ENCODE measurements at places on chromosomes 13 and 19.

DNA sequence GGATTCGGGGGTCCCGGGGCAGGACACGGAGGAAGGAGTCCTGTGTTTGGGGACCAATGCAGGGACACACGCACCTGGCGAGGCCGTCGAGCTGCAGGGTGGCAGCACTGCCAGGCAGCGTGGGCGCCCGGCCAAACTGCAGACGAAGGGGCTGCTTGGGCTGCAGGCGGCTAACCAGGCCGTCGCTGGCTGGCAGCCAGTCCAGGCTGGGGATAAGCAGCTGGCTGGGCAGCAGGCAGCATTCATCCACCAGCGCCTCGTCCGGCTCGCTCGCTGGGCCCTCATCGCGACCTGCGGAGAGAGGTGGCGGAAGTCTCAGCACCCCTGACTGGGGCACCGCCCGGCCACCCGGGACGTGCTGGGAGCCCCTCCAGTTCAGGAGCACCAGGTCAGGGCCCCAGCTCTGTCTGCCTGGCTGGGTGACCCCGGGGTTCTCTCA is 11.5 kb downstream of the CFD start:
- no peak for DNase-seq

GRCh38 chr13:99693852-99694611 is 192.8 kb downstream of the TM9SF2 start:
- no peak for DNase-seq

GRCh38 chr19:58325311-58326022 is 1.3 kb upstream of the ZSCAN22 start:
- no peak for DNase-seq

GRCh38 chr13:78827471-78827870 is 168.5 kb upstream of the OBI1 start:
- no peak for DNase-seq

- no peak for DNase-seq
Observed at GRCh38 chr19:2478278-2478755, 2.4 kb downstream of the GADD45B start.

- no peak for DNase-seq
Observed at GRCh38 chr19:48442116-48443035, 3.4 kb upstream of the GRWD1 start.

GRCh38 chr13:30932481-30933353 is at the start of gene TEX26:
Gene TEX26, plus strand, starts transcription at chr13:30932656. Its CDS starts 60 bp downstream, at chr13:30932716.
- no peak for DNase-seq

GRCh38 chr19:17944301-17944700 is 11.5 kb downstream of the CCDC124 start:
- no peak for DNase-seq

- DNase-seq: no peak
Observed at GRCh38 chr13:46321494-46322225, 65.4 kb downstream of the RUBCNL start.

GRCh38 chr19:35309481-35310279 is 17.7 kb downstream of the MAG start:
- no peak for DNase-seq

GRCh38 chr13:48411841-48412531 is 927 bp downstream of the LPAR6 start:
- no peak for DNase-seq

DNA sequence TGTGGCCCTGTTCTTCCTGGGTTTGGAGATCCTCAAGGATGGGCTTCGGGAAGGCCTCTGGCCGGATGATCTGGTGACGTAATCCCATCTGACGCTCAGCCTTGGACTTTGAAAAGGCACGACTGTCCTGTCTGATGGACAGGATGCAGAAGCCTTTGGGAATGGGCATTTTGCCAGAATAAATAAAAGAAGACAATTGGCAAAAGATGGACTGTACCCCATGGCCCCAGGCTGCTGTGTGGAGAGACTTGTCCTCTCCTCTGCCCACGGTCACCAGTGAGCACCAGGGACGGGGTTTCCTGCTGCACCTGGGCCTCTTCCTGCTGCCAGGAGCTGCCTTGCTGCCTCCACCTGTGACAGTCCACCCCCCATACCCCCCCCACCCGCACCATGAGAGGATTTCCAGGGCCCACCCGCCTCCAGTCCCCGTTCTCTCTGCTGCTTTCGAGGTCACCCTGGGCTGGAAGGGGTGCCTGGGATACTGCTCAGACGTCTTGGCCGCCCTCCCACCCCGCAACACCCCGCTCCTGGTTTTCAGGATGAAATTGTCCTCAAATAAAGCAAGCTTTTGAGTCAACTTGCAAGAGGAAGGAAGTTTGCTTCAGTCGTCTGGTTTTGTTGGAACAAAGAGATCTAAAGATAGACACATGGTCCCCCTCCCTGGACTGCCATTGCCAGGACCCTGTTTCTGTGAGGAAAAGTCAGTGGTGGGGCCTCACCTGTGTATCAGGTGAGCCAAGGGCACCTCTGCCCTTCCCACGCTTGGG is 40.9 kb downstream of the MCF2L start:
- no peak for DNase-seq

DNA sequence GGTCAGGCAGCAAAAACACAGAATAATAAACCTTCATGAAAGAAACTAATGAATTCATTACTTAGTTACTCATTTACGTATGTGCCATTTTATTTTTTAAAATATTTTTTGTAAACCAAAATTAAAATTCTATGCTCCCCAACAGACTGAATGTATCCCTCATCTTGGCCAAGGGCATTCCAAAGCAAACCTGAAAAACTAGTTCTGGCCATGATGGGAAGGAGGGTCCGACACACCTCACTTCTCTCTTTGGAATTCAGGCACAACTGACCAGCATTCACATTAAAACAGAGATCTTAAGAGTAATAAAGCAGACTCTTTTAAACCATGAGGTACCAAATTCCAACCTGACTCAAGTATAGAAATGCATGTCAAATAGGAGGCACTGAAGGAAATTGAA is 1576.9 kb upstream of the SPRY2 start:
- DNase-seq: no peak

GRCh38 chr13:109868578-109869311 is 82.4 kb upstream of the IRS2 start:
- DNase-seq: no peak

DNA sequence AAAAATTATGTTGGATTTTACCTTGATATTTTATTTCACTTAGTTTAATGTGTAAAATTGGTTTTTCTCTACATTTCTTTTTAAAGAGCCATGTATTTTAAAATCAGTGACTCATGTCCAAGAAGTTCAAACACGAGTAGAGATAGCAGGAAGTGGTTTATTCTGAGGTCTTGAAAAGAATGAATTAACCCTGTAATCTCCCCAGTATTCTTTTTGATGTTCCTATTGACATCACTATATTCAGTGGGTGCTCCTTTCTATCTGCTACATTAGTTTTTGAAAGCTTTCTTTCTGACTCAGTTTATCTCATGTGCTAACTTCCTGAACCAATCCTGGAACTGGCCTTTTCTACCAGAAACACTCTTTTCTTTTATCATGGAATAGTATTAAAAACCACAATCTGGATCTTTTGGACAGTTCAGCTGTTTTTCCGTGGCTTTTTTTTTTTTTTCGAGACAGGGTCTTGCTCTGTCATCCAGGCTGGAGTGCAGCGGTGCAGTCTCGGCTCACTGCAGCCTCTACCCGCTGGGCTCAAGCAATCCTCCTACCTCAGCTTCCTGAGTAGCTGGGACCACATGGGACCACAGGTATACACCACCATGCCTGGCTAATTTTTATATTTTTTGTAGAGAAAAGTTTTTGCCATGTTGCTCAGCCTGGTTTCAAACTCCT is 114.9 kb downstream of the PCCA start:
- no peak for DNase-seq

DNA sequence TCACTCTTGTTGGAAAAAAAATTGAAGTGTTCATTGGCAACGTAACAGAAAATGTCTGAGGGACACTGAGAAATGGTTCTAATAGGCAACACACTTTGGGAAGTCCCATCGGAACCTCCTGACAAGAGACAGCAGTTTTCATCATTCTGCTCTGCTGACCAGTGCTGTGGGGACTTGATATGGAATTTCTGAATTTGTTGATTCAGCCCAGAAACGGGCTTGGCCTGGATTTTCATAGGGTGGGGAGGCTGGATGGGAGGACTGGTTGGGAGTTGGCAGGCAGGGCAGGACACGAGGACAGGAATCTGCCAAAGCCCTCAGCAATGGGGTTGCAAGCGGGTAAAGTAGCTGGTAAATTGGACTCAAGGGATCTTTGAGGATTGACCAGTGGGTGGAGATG is 96.5 kb downstream of the DCT start:
- DNase-seq: no peak

DNA sequence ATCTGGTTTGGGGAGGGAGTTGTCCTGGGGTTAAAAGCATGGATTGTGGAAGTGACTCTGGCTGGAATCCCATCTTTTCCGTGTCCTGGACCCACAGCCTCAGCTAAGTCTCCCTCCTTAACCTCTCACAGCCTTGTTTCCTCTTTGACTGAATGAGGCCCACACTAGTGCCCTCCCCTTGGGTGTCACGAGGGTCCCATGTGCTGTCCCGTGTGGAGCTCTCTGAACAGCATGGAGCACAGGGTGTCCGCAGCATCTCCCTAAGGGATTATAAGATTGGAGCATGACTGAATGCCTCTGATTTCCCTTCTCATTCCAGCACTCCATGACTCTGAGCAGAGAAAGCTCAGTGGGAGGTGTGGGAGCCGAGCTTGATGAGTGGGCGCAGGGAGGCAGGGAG is 182.5 kb downstream of the TEX29 start:
- no peak for DNase-seq

- DNase-seq: no peak
Observed at GRCh38 chr19:56347163-56347778, 32.6 kb upstream of the ZSCAN5A start.

GRCh38 chr19:16116067-16116466 is 4.4 kb downstream of the RAB8A start:
- no peak for DNase-seq

DNA sequence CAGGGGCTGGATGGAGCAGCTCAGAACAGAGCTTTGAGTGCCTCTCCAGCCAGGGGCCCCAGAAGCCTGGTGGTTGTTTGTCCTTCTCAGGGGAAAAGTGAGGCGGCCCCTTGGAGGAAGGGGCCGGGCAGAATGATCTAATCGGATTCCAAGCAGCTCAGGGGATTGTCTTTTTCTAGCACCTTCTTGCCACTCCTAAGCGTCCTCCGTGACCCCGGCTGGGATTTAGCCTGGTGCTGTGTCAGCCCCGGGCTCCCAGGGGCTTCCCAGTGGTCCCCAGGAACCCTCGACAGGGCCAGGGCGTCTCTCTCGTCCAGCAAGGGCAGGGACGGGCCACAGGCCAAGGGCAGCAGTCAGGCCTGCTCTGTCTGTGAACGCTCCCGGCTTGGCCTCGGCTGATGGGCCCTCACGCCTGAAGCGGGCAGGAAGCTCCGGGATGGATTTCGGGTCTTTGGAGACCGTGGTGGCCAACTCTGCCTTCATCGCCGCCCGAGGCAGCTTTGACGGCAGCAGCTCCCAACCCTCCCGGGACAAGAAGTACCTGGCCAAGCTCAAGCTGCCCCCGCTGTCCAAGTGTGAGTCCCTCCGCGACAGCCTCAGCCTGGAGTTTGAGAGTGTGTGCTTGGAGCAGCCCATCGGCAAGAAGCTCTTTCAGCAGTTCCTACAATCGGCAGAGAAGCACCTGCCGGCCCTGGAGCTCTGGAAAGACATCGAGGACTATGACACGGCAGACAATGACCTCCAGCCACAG is at the start of gene GRK1:
Gene GRK1, plus strand, starts transcription at position 269 of the 751 bp plus-strand sequence. Its CDS starts 168 bp downstream, at position 437.
- DNase-seq: no peak

DNA sequence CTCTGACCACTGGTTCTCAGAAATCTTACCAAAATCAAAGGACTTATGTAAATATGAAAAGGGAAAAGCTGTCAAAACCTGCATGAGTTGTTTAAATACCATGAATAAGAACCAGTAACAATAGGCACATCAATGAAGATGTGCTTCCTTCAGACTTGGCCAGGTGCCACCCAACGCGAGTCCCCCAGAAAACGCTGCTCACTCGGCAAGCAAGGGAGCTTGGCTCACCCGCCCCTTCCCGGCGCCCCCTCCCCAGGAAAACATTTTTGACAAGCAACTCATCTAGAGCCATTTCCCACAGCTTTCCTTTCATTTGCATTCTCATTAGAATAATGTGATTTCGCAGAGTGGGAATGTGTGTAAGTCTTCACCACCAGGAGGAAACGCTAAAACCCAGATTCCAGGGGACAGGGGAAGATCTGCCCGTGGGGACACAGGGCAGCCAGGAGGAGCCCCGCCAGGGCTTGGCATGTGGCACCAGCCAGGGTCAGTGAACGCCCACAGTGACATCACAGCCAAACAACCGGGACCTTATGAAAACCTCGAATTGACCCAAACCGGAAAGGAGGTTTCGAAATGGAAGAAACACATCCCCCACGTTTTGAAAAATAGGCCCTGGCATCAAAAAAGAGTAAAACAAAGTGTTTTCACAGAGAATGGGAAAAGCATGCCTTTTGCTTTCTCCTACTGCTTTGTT is 366.2 kb upstream of the TSHZ3 start:
- no peak for DNase-seq

DNA sequence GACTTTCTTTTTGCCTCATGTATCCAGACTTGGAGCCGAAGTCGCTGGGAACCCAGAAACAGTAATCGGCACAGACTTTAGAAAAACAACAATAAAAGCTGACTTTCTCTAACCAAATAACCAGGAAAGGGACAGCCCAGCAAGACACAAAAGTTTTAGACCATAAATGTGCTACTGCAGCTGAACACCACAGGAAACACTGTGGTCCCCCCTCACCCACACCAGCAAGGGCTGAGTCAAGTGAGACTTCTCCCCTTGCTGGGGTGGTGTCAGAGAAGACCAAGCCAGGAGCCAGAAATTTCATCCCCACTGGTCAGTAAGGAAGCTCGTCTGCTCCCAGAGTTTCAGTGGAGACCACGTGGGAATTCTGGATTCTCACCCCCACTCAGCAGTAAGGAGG is 70.6 kb downstream of the ESD start:
- DNase-seq: no peak

DNA sequence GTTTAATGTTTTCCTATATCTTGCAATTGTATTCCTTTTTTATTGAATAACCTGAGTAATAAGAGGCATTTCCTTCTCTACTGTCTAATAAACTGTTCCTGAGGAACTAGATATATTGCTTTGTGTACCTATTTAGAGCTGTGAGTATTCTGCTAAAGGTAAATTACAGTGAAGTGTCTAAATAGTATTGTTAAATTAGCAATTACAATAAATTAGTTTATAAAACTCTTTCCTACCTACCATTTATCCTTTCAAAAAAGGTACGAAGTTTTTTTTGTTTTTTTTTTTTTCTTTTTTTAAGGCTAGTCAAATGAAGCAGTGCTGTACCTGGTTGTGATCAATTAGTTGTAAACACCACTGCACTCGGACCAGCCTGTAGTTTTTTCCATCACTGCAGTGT is 34.8 kb downstream of the TM9SF2 start:
- DNase-seq: no peak

- DNase-seq: peak; percentile 47
Observed at GRCh38 chr19:13164343-13165161, 14.3 kb downstream of the IER2 start.

DNA sequence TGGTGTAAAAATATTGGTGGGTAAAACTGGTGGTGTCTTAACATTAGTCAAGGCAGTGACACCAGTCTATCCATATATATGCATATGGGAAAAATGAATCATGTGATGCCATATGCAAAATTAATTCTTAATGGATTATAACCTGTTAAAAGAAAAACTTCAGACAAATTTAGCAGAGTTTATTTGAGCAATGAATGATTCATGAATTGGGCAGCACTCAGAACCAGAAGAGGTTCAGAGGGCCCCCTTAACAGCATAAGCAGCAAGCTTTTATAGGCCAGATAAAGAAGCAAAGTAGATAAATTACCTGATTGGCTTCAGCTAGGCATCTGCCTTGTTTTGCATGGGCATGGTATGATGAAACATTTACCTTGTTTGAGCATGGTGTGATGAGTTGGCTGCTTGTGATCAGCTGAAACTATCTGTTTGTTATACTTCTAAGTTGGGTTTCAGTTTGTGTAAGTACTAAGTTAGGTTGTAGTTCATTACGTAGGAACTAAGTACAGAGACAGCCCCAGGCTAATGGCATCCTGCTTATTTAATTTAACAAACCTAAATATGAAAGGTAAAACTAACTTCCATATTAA is 66.6 kb downstream of the DNAJC15 start:
- DNase-seq: no peak

Measured in T1000 (cell line).